ENCODE measurements at places on chromosomes 3 and 15.

DNA sequence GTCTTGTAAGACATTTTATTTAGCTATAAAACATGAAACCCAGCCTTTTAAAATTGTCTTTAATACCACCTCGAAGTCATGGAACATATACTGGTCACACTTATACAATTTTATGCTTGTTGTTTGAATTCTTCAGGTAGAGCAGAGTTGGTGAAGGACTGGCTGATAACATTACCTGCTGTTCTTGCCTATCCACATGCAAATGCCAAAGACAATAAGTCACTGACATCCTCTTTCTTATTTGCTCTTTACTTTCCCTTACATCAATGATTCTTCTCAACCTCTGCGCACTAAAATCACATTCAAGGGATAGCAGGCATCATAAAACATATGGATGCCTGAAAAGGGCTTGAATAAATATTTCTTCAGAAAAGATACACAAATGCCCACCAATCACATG, 392.5 kb upstream of the ATP11B start:
- no peak for DNase-seq

- no peak for DNase-seq
These were observed 176.1 kb upstream of the CDIN1 start for GRCh38 chr15:36403351-36403750.

DNA sequence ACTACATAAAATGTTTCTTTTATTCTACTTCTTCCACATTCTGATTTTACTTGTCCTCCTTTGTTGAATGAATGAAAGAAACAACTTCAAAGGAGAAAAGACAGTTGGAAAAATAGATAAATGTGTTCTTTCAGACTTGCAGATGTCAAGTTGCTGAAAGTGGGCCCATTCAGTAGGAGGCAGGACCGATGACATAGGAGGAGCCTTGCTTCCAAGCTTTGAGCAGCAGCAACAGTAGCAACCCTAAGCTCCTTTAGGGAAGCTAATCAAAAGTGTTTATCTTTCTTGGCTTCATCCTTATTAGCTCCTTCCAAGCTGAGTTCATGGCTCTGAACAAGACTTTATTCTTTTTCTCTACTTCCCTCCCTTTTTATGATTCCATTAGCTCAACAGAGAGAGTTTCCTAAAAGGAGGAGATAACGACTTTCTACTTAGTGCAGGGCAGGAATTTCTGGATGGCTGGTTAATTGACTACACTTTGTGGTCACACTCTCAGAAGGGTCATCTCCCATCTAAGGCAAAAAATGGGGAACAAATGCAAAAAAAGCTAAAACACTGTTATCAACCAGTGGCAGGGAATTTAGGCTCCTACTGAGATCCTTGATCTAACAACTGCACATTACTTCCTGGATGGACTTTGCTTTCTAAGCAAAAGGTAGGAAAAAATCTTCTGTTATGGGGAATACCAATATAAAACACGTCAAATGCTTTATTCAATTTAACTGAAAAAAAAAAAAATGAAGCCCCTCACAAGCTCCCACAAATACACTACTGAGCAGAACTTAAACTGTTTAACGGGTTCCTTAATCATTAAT, 4.8 kb downstream of the MORC1 start:
- no peak for DNase-seq

DNA sequence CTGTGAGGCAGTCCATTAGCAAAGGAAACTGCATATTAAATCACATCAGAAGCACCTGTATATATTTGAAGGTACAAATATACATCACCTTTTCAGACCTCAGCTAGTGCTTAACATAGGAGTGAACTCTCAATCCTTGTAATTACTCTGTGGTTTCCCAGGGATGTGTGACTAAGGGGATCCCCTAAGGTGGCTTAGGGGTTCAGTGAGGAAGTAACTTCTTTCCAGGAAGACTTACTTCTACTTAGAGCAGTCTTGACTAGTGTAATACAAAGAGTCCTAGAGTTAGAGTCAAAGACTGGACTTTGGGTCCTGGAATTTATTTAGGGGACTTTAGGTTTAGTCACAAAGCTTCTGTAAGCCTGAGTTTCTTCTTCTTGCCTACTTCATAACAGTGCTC, 8.7 kb upstream of the SUMF1 start:
- no peak for DNase-seq

DNA sequence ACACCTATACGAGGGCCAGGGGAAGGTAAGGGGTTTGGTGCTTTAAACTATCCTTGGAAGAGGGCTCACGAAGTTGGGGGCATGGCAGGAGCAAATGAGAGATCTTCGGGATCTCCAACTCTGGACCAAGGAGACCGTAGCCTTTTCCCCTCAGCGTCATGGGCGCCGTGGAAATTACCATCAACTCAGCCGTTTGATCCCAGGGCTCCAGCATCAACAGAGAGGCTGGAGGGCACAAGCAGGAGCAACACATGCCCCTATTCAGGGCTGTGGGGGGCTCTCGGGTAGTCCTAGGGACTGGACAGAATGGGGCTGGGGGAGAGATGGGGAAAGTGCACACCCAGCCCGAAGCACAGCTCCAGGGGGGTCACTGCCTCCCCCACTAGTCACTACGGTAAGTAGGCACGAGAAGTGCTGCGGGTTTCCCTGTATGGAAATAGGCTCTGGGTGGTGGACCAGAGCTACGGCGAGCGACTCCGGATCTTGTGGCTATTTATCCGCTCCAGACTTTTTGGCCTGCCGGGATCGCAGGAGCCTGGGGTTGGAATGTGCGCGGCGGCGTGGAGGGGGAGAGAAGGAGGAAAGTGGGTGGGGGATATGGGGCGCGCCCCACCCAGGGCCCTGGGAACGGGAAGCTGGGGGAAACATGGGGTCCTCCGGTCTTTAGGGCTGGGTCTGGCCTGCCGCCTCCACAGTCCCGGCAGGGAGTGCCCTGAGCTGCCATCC, 539 bp upstream of the LAMB2 start:
- DNase-seq: no peak

- DNase-seq: peak; percentile 43
These were observed 49.9 kb upstream of the NEDD4 start for GRCh38 chr15:56042982-56043980.

- no peak for DNase-seq
These were observed 42.2 kb downstream of the CMSS1 start for GRCh38 chr3:99859825-99860224.

- no peak for DNase-seq
These were observed 665 bp downstream of the FRMD4B start for GRCh38 chr3:69385123-69385722.

DNA sequence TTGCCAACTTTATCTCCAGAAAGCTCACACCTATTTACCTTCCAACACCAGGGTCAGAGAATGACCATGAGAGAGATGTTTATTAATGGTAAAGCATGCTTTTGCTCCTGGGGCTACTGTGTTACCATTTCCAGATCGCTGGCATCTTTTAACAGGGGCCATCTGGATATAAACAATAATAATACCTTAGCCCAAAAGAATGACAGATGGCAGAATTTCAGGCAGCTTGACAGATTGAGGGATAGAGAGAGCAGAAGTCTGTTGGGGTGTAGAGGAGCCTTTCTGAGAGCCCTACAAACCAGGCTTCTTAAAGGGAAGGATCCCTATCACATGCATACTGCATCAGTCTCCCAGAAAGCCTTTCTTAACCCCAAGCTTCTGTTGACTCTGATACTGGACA, 17.7 kb downstream of the RBP1 start:
- no peak for DNase-seq

- no peak for DNase-seq
These were observed 77.5 kb downstream of the THSD4 start for GRCh38 chr15:71192816-71193215.

DNA sequence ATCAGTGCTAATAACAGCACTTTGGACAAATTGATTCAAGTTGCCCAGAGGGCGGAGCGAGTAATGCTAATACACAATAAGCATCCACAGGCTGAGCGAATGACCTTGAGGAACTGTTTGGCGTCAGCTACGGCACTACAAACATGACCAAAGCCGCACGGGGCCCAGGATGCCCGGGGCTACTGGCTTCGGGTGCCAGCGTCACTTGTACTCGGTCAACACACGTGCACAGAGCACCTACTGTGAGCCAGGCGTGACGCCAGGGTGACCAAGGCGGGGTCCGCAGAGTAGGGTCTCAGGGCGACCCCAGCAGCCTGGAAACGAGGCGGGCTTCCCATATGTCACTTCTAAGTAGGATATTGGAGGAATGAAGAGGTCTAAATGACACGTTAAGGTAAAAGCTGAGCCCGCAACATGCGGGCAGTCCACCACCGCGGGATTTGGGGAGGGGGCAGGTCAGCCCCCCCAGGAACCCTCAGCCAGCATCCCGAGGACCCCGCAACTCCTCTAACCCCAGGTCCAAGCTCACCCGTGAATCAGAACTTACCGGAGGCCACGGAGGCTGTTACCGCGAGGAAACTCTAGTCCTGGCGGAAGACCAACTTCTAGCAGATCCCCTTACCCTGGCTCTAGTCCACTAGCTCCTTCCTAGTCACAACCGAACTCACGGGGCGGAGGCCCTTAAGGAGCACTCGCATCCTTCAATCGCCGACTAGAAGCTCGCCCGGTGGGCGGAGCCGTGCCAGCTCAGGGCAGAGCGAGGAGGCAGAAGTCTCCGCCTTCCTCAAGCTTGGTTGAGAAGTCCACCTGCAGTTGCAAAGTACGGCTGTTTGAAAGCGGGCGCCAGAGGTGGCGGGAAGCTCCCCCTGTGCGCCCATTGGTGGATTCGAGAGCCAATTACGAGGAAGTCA, at the start of gene CEP152:
Gene CEP152 (minus strand): TSS at position 656 of the 911 bp plus-strand sequence. CDS start 5,420 bp downstream, outside the sequence.
- peak; percentile 100 for DNase-seq

GRCh38 chr3:66789580-66790237, 208.4 kb upstream of the KBTBD8 start:
- no peak for DNase-seq
